Cerebellum (tissue), 4 donors: ENCODE measurements at places on chromosomes 13 and 19. TPM values are rescaled to one million over a fixed set of nuclear protein-coding genes. Genes with fewer than 3 reads are reported as not detected.

The OR10H1 gene
- not detected for total RNA-seq

The MYO16 gene
- 63.1 TPM for total RNA-seq

The CLEC4M gene
- not detected for total RNA-seq

The CRLF1 gene
- 3.0 TPM for total RNA-seq

The FCAR gene
- 0.54 TPM for total RNA-seq

The NLRP4 gene
- not detected for total RNA-seq

The SLITRK6 gene
- total RNA-seq = 13.9 TPM

The PRTN3 gene
- total RNA-seq = 0.82 TPM

The NOVA2 gene
- 17.5 TPM for total RNA-seq

The ACER1 gene
- total RNA-seq = not detected

The SYT5 gene
- 15.6 TPM for total RNA-seq

The LAIR1 gene
- 2.1 TPM for total RNA-seq

The PSG6 gene
- total RNA-seq = not detected

The MYH14 gene
- 2.6 TPM for total RNA-seq

The KLK3 gene
- not detected for total RNA-seq

The ZNF492 gene
- 1.5 TPM for total RNA-seq

The TPP2 gene
- 52.0 TPM for total RNA-seq

The MAMSTR gene
- 1.1 TPM for total RNA-seq

The LILRA1 gene
- total RNA-seq = 0.09 TPM

The ZNF443 gene
- 15.1 TPM for total RNA-seq

The ZNF471 gene
- total RNA-seq = 28.3 TPM

The ZNF665 gene
- total RNA-seq = 7.2 TPM

The FUT3 gene
- 0.09 TPM for total RNA-seq

The CYP2F1 gene
- total RNA-seq = not detected

The CNN1 gene
- total RNA-seq = 1.00 TPM

The IRGC gene
- not detected for total RNA-seq

The UBE2L5 gene
- total RNA-seq = 0.64 TPM

The ACTN4 gene
- 71.8 TPM for total RNA-seq

The CPT1C gene
- 31.0 TPM for total RNA-seq

The SOX1 gene
- total RNA-seq = 6.9 TPM

The ARMC6 gene
- 26.3 TPM for total RNA-seq

The EEF1AKMT1 gene
- 10.3 TPM for total RNA-seq

The ICAM5 gene
- total RNA-seq = 1.6 TPM

The PSG11 gene
- total RNA-seq = not detected

The SPACA4 gene
- not detected for total RNA-seq

The C5AR2 gene
- 0.18 TPM for total RNA-seq

The RDH8 gene
- total RNA-seq = not detected

The SRRM5 gene
- 0.09 TPM for total RNA-seq

The PRR36 gene
- 2.4 TPM for total RNA-seq

The LYPD5 gene
- 2.6 TPM for total RNA-seq

The TBXA2R gene
- 0.45 TPM for total RNA-seq

The SIGLEC8 gene
- total RNA-seq = 0.82 TPM

The PSMD8 gene
- 99.2 TPM for total RNA-seq

The MEIS3 gene
- 36.2 TPM for total RNA-seq

The CYP4F22 gene
- not detected for total RNA-seq

The MAST1 gene
- 65.7 TPM for total RNA-seq

The DGKH gene
- total RNA-seq = 87.1 TPM

The DDA1 gene
- 8.9 TPM for total RNA-seq

The KLF1 gene
- total RNA-seq = 0.73 TPM

The VSTM2B gene
- total RNA-seq = 2.6 TPM

The PDE4C gene
- 1.4 TPM for total RNA-seq

The WDR88 gene
- not detected for total RNA-seq

The CPB2 gene
- not detected for total RNA-seq
